ENCODE measurements at places on chromosomes 12 and 14.

DNA sequence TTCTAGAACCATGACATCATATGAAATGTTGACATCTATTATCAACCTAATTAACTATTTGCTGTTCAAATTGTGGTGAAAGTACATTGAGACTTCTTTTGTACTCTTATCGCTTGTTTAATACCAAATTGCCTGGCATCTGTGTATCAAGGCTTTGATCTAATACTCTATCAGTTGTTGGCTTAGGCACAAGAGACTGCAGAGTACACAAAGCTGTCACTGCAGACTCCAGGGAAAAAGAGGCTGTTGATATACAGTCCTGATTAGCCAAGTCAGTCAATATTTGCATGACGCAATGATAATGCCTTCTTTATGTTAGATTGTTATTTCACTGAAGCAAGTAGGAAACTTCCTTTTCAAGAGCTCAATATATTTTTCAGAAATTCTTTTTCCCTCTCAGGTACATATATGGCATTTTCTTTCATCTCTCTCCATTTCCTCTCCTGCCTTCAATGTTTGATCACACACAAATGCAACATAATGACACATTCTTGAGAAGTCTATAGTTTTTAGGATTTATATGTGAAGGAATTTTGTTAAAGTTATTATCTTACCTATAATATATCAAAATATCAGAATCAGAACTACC is 32.3 kb upstream of the PTCSC3 start:
- DNase-seq, result no peak

GRCh38 chr14:68824207-68824516 is 31.3 kb upstream of the ZFP36L1 start:
- no peak for DNase-seq

- DNase-seq, result no peak
Observed at GRCh38 chr14:31346097-31346496, 74.3 kb downstream of the HEATR5A start.

GRCh38 chr12:125988545-125988944 is 923.3 kb downstream of the AACS start:
- no peak for DNase-seq

- no peak for DNase-seq
Observed at GRCh38 chr12:91920276-91920675, 225.4 kb downstream of the BTG1 start.

DNA sequence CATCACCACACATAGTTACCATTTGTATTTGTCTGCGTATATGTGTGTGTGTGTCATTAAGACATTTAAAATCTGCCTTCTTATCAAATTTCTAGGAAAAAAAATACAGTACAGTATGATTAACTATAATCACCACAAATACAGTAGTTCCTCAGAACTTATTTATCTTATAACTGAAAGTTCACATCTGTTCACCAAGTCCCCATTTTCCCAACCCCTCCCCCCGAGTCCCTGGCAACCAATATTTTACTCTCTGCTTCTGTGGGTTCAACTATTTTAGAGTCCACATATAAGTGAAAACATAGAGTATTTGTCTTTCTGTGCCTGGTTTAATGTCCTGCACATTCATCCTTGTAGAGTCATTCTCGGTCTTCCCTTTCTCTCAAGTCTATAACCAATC is 12.3 kb downstream of the CAPS2 start:
- DNase-seq, result no peak

GRCh38 chr12:106227641-106228319 is 20.0 kb downstream of the CKAP4 start:
- DNase-seq, result no peak

DNA sequence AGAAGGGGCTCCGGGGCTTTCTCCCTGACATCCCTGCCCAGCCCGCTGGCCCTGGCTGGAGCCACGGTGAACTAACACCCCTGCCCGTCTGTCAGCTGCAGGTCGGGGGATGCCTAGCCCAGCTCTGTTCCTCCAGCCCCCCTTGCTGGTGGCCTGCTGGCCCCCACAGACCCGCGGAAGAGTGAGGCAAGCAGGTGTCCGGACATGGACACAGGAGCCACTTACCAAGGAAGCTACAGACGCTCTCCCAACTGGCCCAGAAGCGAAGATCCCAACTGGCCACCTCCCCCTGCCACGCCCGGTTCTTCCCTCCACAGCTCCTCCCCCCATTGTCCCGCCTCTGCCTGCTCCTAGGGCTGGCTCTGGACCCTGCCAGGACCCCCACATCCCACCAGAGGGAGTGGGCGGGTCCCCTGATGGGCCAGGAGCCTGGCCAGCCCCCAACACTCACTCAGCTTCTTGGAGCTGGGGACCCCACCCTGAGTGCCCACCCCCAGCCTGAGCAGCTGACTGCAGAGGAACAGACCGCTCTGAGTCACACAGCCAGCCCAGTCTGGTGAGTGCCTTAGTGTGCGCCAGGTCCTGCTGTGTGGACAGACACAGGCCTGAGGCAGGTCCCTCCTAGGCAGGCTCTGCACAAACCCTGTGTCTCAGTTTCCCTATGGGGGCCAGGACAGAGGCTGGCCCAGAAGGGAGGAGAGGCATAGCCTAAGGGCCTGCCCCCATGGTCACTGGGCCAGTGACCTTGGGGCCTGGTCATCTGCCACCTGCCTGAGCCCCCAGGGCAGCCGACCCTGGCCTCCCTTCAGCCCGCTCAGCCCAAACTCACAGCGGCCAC is 7.7 kb downstream of the AHNAK2 start:
- DNase-seq, result no peak

GRCh38 chr12:132807295-132808092 is 21.2 kb downstream of the GOLGA3 start:
- DNase-seq, result no peak

DNA sequence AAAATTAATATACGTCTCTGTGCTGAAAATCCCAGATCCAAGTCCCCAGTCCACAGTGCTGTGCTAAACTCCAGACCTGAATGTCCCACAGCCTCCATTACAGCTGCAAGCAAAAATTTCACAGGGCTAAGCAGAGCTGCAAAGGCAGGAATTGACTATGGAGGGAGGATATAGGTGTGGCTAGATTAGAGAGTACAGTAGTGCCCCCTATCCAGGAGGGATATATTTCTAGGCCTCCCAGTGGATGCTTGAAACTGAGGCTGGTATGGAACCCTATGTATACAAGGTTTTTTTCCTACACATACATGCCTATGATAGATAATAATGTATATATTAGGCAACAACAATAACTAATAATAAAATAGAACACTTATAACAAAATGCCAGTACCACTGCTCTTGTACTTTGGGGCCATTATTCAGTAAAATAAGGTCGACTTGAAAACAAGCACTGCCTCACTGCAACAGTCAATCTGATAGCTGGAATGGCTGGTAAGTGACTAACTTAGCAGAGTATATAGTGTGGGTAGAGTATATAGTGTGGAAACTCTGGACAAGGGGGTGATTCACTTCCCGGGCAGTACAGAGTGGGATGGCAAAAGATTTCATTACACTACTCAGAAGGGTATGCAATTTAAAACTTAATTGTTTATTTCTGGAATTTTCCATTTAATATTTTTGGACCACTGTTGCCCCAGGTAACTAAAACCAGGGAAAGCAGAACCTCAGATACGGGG is 82.7 kb downstream of the C14orf132 start:
- DNase-seq, result no peak

DNA sequence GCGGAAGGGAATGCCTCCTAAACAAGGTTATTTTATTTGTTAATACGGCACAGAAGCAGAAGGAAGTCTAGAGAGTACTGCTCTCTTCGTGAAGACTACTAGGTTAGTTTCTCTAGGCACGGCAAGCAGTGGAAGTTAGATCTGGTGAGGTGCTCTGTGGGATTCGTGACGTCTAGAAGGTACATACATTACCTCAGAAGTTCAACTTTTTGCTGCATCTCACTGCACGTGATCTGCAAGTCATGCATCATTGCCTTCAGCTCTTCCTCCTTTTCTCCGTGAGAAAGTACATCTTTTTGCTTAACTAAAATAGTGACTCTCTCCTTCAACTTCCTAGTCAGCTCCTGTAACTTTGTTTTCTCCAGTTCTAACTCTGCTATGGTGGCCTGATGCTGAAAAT is 74.7 kb downstream of the NIN start:
- no peak for DNase-seq

DNA sequence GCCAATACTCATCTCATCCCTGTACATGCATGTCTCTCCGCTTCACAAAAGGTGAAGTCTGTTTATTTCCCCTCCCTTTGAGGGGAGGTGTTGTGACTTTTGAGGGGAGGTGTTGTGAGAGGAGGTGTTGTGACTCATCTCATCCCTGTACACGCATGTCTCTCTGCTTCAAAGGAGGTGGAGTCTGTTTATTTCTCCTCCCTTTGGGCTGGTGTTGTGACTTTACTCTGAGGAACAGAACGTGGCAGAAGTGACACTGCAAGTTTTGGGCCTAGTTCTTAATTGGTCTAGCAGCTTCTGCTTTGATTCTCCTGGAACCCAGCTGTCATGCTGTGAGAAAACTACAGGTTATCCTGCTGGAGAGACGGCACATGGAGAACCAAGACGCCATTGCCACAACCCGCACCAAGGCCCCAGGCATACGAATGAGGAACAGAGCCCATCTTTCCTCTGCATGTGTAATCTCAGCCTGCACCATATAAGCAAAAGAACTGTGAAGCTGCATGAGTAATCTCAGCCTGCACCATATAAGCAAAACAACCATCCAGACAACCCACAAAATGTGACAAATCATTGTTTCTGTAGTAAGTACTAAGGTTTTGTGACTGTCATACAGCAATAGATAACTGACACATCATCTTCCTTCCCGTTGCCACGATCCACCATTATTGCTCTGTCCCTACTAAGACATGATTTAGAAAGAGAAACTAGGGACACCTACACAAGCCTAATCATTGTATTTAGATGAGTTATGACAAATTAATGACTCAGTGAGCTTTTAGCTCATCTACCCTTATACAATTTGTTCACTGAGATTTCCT is 30.0 kb downstream of the GALNT4 start:
- DNase-seq, result no peak

- no peak for DNase-seq
Observed at GRCh38 chr12:116551952-116552772, 7.0 kb upstream of the MAP1LC3B2 start.

- DNase-seq, result no peak
Observed at GRCh38 chr12:38469715-38470114, 153.1 kb downstream of the ALG10B start.

Measured in left kidney (tissue), 8 donors.